ENCODE measurements at places on chromosomes 13 and 19.

DNA sequence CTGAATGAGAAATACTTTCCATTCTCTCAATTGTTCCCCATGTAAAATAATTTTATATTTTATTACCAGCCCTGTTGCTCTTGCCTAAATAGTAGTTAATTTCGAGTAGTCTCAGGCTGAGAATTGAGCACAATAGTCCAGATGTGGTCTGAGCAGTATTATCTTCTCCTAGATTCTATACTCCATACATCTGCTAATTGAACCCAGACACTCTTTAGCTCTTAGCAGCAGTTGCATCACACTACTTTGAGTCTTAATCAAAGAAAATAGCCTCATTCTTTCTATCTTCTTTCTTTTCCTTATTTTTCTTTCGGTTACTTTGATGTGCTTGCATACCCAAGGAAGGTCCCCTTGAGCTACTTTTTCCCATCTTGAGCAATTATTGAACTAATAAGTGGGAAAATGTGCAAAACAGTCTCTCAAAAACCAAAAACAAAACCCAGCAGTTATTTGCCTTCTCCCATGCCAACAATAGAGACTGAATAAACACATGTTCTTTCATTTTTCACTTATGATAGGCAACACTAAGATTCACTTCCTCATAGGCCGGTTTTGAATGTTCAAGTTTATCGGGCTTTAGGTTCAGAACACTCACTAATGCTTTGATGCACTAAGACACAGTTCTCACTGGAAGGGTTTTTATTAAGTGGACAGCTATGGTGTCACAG is 204.5 kb downstream of the POU4F1 start:
- DNase-seq = no peak

DNA sequence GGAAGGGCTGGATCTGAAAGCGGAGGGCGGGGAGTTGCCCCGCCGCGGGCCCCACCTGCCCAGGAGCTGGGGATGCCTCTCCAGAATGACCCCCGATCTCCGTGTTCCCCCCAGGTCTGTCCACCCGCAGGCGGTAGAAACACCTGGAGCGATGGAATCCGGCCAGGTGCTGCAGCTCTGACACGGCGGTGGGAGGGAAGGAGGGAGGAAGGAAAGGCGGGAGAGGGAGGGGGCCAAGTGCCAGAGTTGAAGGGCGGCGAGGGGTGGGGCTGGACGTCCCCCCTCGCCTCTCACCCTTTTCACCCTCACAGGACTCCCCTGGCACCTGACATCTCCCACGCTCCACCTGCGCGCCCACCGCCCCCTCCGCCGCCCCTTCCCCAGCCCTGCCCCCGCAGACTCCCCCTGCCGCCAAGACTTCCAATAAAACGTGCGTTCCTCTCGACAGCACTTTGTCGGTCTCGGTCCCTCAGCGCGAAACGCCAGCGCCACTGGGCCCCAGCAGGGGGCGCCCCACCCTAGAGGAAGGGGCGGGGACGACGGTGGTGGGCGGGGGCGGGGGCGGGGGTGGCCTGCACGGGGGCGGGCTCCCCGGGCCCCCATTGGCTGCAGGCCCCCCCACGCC is 337 bp upstream of the FXYD7 start:
- no peak for DNase-seq

DNA sequence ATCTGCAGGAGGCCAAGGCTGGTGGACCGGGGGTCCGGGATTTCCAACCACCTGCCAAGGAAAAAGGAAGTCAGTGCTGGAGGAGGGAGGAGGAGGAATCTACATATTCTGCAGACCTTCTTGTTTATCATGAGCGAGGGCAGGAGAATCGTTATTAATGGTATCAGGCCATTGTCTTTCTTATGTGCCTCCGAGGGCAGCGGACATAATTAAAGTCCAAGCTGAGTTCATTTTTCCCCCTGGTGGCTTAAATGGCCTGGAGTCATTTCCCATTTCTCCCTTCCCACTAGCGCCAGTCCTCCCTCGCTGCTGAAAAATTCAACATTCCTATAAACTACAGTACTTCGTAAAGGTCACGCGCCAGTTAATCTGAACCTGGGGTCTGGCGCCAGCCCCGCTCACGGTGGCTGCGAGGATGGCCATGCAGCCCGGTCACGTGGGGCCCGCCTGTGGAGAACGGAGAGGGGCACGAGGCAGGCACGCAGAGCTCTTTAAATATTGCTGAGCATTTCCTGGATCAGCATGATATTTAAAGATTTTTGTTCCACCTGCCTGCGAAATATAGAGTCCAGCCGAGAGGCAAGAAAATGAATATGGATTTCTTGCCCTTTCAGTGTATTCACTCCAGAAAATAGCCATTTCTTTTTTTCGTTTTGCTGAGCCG is 85.2 kb upstream of the PCDH8 start:
- no peak for DNase-seq

- DNase-seq = no peak
Measured at GRCh38 chr19:47509973-47510372, 4.9 kb downstream of the NAPA start.

- no peak for DNase-seq
Measured at GRCh38 chr19:34454685-34455084, 26.5 kb downstream of the UBA2 start.

DNA sequence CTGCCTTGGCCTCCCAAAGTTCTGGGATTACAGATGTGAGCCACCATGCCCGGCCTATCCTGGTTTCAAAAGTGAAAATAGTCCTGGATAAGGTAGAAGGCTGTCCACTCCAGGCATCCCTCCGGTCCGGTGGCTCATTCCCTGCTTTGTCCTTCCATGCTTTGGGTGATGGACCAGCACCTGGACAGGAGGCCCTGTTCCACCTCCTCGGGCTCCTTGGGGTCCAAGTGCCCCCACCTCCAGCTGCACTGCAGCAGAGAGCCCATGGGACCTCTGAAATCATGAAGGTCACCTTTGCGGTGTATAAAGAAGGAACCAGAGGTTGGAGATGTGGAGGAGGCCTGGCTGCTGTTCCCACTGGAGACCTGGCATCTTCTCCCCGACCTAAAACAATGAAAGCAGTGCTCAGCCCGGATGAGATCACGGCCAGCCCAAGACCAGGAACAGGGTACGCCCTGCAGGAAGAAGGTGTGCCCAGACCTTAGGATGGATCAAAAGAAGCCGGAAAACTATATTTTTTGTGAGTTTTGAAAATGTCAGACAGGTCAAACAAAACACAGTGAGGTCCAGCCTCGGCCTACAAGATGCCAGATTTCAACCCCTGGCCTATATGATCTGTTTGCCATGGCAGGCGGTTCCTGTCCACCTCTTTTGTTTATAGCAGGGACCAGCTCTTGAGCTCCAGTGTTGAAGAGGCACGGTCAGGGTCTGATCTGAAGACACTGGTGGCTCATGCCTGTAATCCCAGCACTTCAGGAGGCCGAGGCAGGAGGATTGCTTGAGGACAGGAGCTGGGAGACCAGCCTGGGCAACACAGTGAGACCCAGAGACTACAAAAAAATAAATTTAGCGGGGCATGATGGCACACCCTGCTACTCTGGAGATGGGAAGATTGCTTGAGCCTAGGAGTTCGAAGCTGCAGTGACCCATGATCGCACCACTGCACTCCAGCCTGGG is 5.8 kb downstream of the LSR start:
- no peak for DNase-seq

DNA sequence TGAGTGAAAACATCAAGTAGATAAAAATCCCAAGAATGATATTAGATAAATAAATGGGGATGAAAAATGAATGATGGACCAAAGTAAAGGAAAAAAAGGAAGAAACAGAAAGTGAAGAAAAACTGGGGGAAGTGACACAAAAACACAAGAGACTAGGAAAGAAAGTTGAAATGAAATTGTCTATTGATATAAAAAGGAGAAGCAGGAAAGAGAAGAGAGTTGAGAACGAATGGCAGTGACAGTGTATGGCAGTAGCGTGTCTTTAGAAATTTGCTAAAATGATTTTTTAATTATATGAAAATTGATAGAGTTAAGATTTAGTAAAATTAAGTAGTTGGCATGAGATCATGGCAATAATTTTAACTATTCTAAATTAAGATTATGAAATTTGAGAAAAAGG is 36.3 kb upstream of the SGCG start:
- DNase-seq = no peak

- DNase-seq = no peak
Measured at GRCh38 chr13:110453797-110454196, 107.7 kb downstream of the RAB20 start.

- DNase-seq = no peak
Measured at GRCh38 chr19:14414926-14415690, 4.0 kb downstream of the DDX39A start.

GRCh38 chr13:94325650-94326049 is 153.8 kb downstream of the DCT start:
- DNase-seq = no peak

- DNase-seq = no peak
Measured at GRCh38 chr19:5485286-5485636, 30.0 kb downstream of the ZNRF4 start.

DNA sequence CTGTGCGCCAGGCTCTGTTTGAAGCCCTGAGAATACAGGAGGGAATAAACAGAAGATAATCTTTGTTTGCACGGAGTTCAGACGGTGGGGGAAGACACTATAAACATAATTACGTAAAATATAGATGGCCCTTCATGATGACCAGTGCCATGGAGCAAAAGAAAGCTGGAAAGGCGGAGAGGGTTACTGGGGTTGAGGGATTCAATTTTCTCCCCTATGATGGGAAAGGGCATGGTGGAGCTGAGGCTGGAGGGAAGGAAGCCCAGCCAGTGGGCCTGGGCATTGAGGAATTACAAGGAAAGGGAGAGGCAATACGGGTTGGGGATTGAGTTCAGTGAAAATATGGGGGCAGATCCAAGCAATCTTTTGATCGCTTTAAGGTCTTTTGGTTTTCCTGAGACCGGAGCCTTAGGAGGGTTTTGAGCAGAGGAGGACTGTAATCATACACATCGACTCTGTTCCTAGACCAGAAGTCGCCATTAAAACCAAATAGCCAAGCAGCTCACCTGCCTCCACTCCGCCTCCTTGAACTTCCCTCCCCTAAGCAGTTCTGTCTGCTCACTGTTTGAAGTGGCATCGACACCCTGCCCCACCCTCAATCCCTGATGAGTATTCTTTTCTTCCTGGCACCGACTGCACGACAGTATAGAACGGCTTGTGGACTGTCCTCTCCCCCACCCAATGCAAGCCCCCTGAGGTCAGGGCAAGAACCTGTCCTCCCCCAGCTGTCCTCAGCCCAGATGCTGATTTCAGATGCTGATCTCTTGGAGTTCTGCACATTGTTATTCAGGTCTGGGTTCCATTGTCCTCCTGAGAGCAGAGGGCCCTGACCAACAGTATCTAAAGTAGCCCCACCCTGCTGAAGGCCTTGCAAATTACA is 813 bp upstream of the ZNF296 start:
- no peak for DNase-seq

- DNase-seq = no peak
Measured at GRCh38 chr13:66926200-66926850, 303.8 kb downstream of the PCDH9 start.

DNA sequence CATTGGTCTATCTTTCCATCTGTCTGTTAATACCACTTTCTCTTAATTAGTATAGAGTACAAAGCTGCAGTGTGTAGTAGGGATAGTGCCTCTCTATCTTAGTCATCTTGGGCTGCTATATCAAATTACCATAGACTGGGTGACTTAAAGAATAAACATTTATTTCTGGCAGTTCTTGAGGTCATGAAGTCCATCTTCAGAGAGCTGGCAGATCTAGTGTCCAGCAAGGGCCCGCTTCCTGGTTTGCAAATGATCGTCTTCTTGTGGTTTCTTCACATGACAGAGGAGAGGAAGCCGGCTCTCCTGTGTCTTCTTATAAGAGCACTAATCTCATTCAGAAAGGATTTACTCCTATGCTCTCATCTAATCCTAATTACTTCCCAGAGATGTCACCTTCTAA is 6.1 kb downstream of the ZNF700 start:
- no peak for DNase-seq

- no peak for DNase-seq
Measured at GRCh38 chr19:44757735-44758505, 9.4 kb downstream of the BCL3 start.

GRCh38 chr13:42859760-42860159 is 78.4 kb downstream of the FAM216B start:
- no peak for DNase-seq

GRCh38 chr19:17981611-17982010 is 14.7 kb downstream of the KCNN1 start:
- no peak for DNase-seq

DNA sequence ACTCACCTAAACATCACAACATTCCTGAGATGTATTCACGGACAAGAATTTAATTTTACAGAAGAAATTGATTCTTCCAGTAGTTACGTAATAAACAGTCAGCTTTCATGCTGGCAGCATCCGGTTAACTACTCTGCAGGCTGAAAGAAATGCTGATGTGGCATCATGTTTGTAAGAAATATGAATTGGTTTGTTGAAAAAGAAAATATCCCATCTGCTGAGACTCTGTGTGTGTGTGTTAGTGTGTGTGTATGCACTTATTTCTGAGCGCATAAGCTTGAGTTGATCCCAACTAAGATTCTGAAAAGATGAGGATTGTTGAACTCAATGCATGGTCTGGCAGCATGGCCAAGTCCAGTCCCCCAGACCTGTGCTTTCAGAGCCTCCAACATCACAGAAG is 74.3 kb upstream of the FAM216B start:
- DNase-seq = no peak

GRCh38 chr13:77535448-77535847 is at the start of gene SCEL:
Gene SCEL (plus strand): TSS chr13:77535706. CDS start chr13:77555876, 20,170 bp downstream.
- no peak for DNase-seq

DNA sequence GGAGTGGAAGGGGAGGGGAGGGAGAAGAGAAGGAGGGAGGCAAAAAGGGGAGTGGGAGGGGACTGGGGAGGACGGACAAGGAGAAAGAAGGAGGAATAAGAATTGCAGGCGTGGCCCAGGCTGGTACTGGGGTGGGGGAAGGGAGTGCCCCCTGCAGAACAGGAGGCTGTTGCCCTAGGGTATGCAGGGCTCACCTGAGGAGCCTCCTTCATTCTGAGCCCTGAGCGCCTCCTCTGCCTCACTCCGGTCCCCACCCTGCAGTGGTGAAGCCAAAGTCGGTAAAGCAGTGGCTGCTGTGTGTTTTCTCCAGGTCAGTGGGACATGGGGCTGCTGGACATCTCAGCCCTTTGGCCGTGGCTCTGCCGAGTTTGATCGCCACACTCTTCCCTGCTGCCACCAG is 9.1 kb upstream of the CDC16 start:
- DNase-seq = no peak

DNA sequence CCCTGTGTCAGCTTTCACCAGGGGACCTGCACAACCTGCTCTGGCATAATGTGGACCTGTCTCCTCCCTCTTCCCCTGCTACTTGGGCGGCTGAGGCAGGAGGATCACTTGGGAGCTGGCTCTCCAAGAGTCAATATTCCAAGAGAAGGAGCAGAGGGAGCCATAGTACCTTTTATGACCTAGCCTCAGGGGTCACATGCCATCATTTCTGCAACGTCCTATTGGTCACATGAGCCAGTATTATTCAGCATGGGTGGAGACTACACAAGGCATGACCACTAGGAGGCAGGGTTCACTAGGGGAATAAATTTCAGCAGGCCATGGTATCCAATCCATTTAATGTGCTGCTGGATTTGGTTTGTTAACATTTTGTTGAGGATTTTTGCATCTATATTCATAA is 12.0 kb upstream of the SHFL start:
- DNase-seq = no peak

GRCh38 chr13:22757530-22758120 is 423.2 kb upstream of the SGCG start:
- no peak for DNase-seq

- no peak for DNase-seq
Measured at GRCh38 chr19:40216777-40217026, 1.5 kb downstream of the TTC9B start.
